ENCODE measurements at places on chromosomes 16 and 17.

DNA sequence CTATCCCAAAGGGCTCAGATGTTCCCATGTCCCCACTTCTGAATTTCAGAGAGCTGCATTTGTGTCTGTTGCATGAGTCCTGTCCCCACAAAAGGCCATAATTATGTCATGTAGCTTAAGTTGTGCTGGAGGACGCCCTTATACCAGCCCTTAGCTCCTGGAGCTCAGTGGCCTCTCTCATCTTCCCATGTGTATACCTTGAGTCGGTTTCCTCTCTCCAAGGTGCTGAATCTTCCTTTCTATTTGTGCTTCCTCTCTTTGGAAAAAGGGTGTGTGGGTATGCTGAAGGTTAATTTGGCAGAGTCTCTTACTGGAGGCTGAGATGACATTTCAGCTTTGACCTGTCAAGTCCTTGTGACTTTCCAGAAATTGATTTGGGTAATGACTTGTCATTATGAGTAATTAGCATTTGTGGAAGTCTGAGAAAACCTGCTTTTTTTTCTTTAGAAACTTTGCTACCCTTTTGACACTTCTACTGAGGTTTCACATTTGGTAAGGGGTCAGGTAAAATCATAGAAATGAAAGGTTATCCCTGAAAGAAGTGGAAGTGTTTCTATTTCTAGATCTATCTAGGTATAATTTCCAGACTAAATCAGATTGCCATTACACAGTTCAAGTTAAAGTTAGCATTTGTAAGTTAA, 185.4 kb downstream of the ABCC12 start:
- DNase-seq: peak; percentile 63

DNA sequence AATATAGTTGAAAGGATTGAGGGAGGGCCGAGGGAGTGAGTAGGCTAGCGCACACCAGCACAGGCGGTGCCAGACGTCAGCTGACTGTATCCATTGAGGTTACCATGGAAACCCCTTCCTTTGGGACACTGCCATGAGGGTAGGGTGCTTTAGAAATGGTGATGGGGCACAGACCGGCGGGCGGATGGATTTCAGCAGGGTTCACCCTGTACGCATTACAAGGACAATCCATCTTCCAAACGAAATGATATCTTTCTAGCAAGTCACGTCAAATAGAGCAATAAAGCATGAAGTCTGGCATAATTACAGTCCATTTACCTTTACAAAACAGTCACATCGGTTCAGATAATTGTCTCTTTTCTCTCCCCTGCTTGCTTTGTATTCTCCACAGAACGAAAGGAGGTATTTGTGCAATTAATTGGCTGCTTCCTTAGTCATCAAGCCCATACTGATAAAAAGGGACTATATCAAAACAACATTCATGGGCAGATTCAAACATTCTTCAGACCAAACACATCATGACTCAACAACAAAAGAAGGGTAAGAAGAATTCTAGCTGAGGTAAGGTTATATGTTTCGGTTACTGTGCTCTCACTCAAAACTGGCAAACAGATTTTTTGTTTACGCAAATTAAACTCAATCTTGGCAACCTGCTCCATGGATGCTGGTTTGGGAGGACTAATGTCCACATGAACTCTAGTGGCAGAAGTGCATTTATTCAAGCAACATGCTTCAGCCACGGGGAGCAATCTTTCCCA, 140.6 kb downstream of the CDK5R1 start:
- peak; percentile 62 for DNase-seq

GRCh38 chr16:4663465-4663776, 29.9 kb upstream of the NUDT16L1 start:
- no peak for DNase-seq

GRCh38 chr17:37796076-37796475, 51.2 kb upstream of the HNF1B start:
- DNase-seq: no peak

DNA sequence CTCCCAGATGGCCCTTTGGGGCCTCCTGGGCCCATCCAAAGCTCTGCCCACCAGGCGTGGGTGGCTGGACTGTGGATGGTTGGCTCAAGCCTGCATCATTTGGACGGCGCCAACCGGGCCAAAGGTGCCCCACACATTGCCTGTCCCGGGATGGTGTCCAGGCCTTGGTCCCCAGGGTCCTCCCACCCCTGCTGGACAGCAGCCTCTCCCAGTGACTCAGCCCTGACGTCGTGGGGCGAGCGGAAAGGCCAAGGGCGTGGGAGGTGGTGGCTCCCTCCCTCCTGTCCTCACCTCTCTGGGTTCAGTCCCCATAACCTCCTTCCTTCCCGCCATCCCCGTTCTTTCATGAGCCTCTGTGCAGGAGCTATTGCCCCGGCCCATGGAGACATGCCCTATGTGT, 42.1 kb upstream of the DLX4 start:
- DNase-seq: peak; percentile 70

DNA sequence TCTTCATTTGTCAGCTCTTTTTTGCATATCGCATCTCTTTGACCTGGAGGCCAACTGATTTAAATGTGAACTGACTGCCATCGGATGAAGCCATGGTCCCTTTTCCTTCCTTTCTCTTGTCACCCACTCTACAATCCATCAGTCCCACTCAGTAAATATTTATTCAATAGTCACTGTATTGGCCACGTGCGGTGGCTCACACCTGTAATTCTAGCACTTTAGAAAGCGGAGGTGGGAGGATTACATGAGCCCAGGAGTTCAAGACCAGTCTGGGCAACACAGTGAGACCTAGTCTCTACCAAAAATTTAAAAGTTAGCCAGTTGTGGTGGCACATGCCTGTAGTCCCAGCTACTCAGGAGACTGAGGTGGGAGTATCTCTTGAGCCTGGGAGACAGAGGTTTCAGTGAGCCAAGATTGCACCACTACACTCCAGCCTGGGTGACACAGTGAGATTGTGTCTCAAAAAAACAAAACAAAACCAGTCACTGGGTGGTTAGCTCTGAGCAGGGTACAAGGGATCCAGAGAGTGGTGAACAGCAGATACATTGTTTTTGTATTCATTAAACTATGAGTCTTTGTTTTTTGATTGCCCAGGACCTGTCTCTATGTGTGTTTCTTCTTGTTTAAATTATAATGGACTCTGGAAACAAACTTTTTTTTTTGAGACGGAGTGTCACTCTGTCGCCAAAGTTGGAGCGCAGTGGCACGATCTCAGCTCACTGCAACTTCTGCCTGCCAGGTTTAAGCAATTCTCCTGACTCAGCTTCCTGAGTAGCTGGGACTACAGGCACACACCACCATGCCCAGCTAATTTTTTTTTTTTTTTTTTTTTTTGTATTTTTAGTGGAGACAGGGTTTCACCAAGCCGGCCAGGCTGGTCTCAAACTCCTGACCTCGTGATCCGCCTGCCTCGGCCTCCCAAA, 6.9 kb downstream of the PHAF1 start:
- peak; percentile 31 for DNase-seq

DNA sequence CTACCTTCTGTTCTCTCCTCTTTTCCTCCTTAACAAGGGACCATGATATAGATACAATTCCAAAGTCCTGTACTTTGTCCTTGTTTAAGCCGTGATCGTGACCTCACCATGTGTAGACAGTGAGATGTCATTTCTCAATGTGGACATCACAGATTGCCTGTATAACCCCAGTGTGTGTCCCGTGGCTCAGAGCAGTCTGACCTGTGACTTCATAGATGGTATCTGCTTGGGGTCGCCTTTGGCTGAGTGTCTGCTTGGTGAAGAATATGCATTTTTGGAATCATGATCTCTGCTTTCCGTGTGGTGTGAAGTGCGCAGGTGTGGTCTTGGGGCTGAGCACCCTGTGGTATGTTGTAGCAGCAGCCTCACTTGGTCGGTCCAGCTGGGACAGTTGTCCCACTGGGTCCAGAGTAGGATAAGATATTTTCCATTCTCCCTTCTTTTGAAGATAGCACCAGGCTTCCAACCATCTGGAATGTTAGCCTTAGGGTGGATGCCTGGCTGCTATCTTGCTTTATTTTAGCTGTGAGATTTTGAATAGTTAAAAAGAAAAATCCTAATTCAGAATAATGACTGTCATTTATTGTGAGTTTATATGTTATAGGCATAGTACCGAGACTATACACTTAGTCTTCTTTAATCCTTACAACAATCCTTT, 13.4 kb downstream of the MSI2 start:
- no peak for DNase-seq

- peak; percentile 17 for DNase-seq
Observed at GRCh38 chr17:63956296-63956920, 16.3 kb downstream of the SCN4A start.

GRCh38 chr17:51461578-51462004, 201.2 kb downstream of the UTP18 start:
- peak; percentile 60 for DNase-seq

DNA sequence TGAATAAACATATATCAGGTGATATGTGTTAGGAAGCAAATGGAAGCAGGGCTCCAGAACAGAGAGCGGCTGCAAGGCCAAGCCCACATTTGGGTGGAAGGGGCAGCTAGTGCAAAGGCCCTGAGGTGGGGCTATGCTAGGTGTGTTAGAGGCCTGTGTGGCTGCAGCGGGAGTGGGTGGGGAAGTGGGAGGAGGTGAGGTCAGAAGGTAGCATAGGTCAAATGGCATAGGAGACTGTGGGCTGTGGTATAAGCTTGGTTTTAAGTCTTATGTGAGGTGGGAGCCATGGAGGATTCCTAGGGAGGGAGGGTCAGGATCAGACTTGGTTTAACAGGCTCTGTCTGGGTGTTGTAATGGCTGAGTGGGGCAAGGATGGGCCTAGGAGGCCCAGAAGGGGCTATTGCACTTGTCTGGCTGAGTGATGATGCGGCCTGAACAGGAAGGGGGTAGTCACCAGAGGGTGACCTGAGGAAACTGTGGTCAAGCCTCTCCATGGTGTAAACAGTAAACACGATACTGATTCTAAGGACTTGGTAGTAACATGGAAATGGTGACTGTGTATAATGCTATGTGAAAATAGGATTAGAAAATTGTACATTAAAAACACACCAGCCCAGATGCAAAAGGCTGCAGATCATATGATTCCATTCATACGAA, 31.1 kb downstream of the RAI1 start:
- peak; percentile 86 for DNase-seq

DNA sequence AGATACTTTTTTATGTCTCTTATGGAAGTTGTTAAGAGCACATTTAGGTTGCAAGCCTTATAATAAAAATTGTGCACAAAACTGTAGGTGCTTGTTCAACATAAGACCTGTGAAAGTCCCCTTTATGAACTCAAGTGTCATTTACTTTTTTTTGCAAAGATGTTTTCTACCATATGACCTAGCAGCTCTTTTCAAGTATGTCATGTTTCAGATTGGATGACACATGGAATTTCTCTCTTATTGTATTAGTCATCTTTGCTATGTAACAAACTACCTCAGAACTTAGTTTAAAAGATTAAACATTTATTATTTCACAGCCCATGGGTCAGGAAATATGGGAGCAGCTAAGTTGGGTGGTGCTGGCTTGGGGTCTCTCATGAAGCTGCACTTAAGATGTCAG, 57.9 kb downstream of the PHKB start:
- DNase-seq: no peak

GRCh38 chr16:14564323-14564722, 65.7 kb downstream of the PARN start:
- no peak for DNase-seq

DNA sequence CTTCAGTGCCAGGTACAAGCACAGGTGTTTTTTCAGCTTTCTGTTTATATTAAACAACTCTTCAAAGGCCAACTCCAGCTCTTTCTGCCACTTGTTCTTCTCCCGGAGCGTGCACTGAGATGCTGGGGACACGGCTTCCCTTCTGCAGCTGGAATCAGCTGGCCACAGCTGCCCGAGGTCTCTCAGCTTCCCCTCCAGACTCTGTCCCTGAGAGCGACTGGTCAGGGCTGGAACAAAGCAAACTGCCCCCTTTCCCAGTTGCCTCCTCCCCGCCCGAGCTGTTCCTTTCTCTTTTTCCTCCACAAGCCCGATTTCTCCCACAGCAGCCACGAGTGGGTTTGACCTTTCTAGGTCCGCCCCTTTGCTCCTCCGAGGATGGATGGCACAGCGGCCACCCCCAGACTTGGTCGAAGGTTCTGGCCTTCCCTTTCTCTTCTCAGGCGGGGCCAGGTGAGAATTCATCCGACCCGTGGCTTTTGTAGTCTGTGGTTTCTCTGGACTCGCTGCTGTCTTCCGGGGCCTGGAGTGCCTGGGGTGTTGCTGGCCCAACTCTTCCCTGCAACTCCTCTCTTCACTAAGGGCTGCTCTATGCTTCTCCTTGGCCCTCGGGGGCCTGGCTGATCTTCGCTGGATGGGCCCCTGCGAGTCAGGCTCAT, 11.5 kb downstream of the CEP295NL start:
- no peak for DNase-seq

GRCh38 chr17:71460943-71461342, 659.9 kb upstream of the SOX9 start:
- peak; percentile 52 for DNase-seq

DNA sequence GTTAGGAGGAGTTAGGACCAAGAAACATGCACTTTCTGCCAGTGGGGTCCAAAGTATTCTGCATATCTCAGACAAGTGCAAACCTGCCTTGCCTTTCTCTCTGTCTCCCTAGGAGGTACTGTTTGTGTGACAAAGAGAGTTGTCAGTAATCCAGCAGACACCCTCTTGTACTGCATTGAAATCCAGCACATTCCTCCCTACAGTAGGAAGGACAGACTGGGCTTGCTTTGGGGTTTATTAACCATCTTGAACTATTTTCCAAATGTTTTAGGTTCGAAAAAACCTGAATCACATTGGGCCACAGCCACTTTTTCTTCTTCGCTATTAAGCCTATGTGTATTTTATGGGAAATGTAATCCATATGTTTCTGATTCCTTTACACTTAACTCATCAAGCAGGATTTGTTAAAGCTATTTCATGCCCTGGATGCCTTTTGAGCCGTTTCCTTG, 204.2 kb upstream of the KCNJ16 start:
- no peak for DNase-seq

- DNase-seq: peak; percentile 37
Observed at GRCh38 chr17:45775576-45776011, 8.5 kb upstream of the CRHR1 start.

GRCh38 chr17:42346481-42346880, 41.8 kb downstream of the STAT3 start:
- no peak for DNase-seq

DNA sequence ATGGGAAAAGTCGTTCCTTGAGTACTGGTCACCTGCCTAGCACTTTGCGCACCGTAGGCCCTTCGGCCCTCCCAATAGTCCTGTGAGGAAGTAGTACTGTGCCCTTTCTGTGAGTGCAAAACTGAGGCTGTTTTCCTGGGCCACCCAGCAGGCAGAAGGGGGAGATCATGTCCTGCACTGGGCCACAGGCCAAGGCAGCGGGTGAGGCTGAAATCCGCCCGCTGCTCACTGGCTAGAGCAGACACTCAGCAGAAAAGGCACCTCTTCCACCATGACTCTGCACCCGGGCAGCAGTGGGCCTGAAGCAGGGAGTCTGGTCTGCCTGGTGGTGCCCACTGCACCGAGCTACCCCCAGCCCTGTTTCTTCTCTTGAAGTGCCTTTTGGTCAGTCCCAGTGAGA, 20.2 kb downstream of the METTL22 start:
- DNase-seq: no peak

DNA sequence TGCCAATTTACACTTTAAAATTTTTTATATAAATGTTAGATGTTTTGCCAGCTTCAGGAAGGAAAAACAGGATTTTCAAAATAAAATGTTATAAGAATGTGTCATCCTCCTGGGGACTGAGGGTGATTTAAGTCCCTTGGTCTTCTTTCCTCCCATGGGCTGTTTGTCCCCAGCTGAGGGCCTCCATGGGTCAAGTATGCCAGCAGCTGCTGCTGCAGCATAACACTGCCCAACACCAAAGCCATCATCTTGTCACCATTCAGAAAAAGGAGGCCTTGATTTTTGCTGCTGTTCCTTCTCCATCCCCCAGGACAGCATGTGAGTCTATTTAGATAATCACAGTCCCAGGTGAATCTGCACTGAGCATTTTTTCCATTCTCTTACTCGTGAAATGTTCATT, 188.5 kb downstream of the LGALS9B start:
- DNase-seq: no peak

GRCh38 chr16:57107321-57107922, 15.0 kb downstream of the CPNE2 start:
- no peak for DNase-seq
